Right renal cortex interstitium (tissue), 3 donors: ENCODE measurements at places on chromosomes 3 and 15. TPM values are rescaled to one million over a fixed set of nuclear protein-coding genes. Genes with fewer than 3 reads are reported as not detected.

Gene CCR3
- polyA plus RNA-seq, result not detected

GRCh38 chr15:48974882-48975281, 11.2 kb upstream of the SHC4 start:
- DNase-seq, result no peak

- no peak for DNase-seq
Observed at GRCh38 chr3:177224414-177224813, 27.1 kb upstream of the TBL1XR1 start.

- DNase-seq, result no peak
Observed at GRCh38 chr3:126111566-126112475, 27.9 kb upstream of the SLC41A3 start.

GRCh38 chr3:194384569-194385001, 14.5 kb downstream of the GP5 start:
- DNase-seq, result no peak

DNA sequence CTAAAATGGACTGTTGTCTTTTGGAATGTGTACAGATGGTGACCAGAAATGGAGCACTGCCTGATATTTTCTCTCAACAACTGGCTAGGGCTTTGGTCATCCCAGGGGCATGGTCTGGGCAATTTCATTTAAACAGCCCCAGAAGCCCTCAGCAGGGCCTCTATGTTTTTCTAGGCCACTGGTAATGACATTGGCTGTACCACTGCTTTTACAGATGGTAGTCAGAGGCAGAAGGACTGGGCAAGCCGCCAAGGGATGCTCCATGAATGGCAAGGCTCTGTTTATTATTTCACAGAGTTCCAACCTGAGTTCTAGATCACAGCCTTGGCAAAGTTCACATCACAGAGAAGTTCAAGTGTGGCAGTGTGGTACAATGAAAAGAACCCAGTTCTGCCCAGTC, 37.0 kb upstream of the LMCD1 start:
- DNase-seq, result no peak
